ENCODE measurements at places on chromosomes 5 and 9.

DNA sequence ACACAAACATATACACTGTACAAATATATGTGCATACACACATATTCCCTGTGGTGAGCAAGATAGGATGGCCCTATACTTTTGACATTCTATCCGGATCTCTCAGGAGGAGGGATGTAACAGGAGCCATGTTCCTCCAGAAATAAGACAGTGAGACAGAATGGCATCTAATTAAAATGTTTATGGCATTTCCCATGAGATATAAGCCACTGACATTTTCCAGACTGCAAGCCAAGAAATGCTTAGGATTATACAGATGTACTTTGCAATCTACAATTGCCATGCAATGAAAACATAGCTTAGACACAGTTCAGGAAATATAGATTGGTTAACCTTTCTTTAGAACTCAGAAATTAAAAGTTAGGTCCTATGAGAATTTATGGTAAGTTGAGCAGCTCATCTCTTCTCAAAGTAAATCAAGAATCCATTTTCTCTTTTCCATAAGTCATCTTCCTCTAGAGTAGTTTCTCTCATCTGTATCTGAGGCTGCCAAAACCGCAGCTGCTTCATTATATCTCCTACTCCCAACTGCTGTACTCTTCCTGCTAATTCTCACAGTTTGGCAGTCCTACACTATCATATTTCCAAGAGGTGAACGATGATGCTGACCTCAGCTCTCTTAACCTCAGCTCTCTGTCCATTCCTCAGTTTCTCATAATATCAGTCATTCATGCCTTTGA is 1719.1 kb downstream of the MAT2B start:
- no peak for DNase-seq

- DNase-seq: no peak
Observed at GRCh38 chr5:14534773-14535172, 46.8 kb upstream of the OTULINL start.

- no peak for DNase-seq
Observed at GRCh38 chr5:139562847-139563246, 1.7 kb downstream of the UBE2D2 start.

- no peak for DNase-seq
Observed at GRCh38 chr9:113349445-113350094, at the start of gene BSPRY. Gene BSPRY, plus strand, starts transcription at chr9:113349541. Its CDS starts 39 bp downstream, at chr9:113349580.

- DNase-seq: no peak
Observed at GRCh38 chr5:172095368-172096206, 89.1 kb upstream of the FBXW11 start.

- no peak for DNase-seq
Observed at GRCh38 chr9:26891726-26892125, 876 bp downstream of the CAAP1 start.

DNA sequence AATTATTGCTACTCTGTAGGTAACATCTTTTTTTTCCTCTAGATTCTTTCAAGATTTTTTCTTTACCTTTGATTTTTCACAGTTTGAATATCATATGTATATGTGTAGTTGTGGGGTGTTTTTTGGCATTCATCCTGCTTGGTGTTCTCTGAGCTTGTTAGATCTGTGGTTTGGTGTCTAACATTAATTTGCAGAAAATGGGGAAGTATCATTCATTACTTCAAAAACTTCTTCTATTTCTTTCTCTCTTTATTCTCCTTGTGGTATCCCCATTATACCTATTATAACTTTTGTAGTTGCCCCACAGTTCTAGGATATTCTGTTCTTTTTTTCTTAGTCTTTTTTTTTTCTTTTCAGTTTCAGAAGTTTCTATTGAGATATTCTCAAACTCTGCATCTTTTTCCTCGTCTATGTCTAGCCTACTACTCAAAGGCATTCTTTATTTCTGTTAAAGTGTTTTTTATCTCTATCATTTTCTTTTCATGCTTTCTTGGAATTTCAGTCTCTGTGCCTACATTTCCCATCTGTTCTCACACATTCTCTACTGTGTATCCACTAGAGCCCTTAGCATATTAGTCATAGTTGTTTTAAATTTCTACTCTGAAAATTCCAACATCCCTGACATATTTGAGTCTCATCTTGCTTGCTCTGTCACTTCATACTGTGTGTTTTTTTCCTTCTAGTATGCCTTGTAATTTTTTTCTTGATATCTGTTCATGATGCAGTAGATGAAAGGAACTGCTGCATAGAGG is 60.1 kb upstream of the GNA14 start:
- no peak for DNase-seq

DNA sequence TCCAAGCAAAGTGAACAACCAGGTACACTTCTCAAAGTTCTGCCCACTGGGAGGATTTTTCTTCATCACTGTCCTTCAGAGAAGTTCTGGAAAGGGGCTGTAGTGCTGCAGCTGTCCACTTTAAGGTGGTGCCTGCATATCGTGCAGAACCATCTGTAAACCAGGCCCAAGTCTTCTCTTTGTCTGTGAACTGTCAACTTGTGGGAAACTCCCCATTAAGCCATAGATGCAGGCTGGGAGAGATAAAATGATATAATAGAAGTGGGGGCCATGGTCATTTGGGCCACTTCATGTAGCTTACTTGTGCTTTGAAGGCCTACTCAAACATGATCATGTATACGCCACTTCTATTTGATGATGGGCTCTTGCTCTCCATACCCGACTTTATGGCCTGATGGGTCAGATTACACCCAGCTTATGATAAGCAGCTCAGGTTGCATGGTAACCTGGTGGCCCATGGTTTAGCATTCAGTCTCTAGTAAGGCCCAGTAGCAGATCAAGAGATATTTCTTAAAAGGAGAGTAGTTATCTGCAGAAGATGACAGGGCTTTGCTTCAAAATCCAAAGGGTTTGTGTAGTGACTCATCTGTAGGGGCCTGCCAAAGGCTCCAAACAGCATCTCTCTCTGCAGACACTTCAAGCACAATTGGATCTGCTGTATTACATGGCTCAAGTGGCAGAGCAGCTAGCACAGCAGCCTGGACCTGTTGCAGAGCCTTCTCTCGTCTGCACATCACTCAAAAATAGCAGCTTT is 15.7 kb upstream of the BTF3 start:
- DNase-seq: no peak

- DNase-seq: no peak
Observed at GRCh38 chr9:134399435-134400056, 73.3 kb downstream of the RXRA start.

GRCh38 chr5:138109463-138110265 is 25.8 kb downstream of the WNT8A start:
- DNase-seq: no peak

DNA sequence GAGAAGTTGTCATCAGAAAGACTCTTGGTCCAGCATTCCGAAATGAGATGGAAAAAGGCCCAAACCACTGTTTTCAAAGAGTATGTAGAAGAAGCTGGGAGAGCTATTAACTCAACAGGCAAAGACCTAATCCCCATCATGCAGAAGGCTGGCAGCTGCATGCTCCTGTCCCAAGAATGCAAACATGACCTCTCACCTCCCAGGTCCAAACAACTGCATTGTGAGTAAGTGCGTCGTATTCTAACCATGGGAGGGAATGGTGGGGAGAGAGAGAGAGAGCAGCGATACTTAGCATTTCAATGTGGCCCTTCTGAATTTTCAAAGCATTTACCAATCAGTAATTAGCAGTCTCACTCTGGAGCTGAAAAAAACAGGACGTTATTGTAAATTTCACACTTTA is 27.6 kb downstream of the TRPC7 start:
- DNase-seq: no peak

DNA sequence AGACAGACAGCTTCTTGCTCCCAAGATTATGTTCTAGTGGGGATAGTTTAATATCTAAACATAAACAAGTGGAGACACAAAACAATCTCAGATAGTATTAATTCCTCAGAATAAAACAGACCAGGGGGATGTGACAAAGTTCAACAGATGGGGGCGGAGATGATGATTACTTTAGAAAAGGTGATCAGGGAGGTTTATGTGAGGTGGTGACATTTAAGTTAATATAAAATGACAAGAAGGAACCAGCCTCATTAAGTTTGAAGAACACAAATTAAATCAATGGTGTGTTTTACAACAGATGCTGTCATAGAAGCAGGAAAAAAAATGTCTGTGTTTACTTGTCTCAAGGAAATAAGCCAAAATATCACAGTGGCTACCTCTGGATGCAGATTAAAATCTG is 119.6 kb upstream of the HMHB1 start:
- DNase-seq: no peak

- no peak for DNase-seq
Observed at GRCh38 chr9:14326264-14326826, 12.4 kb upstream of the NFIB start.

GRCh38 chr9:1531424-1531823 is 481.3 kb downstream of the DMRT2 start:
- DNase-seq: no peak

DNA sequence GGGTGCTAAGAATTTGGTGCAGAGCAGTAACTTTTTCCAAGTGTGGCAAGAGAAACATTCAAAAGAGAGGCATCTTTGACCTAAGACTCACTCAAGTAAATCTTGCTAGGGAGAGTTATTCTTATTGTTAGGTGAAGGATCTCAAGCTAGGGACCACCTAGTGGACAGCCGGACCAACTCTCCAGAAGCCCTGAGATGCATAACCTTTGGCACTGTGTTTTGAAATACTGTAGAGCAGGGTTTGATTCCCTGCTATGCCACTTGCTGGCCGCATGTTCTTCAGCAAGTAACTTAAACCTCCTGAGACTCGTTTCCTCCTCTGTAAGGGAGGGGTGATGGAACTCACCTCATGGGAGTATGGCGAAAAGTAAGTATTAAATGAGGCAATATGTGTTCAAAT is 336.1 kb upstream of the ADAMTSL1 start:
- no peak for DNase-seq

DNA sequence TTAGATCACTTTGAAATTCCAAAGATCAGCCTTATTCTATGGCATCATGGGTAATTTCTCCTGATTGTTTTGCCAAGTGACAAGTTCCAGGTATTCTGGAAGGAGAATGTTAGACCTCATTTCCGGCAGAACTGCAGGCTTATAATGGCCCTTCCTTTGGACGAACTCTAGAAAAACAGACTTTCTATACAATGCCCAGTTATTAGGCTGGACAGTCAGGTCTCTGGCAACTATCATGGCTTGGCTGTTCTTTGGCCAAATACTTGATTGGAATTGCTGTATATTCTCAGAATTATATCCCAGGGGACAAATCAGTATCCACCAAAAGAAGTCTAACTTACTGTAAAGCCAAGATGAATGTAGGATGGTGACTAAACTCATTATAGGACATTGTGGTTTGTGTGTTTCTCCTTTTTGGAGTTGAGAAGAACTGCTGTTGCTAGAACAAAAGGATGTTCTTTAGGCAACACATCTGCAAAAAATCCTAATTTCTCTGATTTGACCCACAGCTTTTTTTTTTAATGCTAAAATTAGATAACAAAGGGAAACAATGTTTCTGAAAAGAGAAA is 69.0 kb downstream of the ADAMTSL1 start:
- DNase-seq: no peak

DNA sequence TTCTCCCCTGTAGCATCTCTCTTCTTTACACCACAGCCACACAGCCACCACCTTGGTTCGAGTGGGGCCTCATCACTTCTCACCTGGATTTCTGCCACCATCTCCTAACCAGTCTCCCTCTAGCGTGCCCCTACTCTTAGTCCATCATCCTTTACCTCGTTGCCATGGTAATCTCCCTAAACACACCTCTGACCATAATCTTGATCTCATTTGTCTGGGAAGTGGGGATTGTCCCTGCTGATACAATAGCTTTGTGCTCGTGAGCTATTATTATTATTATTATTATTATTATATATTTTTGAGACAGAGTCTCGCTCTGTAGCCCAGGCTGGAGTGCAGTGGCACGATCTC is 76.5 kb upstream of the HSPA9 start:
- no peak for DNase-seq

DNA sequence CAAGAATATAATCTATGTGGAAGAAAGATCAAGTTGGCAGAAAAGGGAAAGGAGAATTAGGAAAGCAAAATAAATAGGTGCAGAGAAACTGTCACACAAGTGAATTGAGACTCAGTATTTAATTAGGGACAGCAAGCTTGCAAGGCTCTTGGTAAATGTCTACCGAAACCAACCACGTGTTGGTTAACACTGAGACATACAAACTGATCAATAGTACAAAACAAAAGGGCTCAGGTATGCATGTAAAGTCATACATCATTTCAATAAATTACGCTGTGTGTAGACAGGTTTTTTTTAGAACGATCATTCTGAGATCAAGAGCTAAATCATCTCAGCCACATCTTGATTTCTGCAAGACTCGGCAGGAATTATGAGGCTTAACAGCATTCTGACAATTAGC is 225.4 kb downstream of the EBF1 start:
- no peak for DNase-seq

DNA sequence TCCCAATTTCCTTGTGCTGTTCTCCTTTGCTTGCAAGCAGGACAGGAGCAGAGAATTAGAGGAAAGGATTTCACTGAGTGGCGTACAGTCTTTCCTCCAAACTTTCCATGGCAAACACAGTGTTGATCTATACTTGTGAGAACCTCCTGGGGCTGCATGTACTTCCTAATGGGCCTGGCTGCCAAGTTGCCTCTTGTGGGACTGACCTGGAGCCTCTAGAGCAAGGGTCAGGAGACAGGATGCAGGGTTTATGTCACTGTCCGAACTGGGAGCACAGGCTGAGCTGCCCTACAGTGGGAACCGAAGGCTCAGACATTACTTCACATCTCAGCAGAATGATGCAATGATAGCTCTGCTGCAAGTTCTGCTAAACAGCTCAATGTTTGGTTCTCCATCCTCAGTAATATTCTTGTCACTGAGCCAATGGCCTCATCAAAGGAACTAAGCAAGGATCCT is 102.3 kb downstream of the ENC1 start:
- no peak for DNase-seq

GRCh38 chr5:61004448-61004847 is 59.4 kb downstream of the NDUFAF2 start:
- no peak for DNase-seq

DNA sequence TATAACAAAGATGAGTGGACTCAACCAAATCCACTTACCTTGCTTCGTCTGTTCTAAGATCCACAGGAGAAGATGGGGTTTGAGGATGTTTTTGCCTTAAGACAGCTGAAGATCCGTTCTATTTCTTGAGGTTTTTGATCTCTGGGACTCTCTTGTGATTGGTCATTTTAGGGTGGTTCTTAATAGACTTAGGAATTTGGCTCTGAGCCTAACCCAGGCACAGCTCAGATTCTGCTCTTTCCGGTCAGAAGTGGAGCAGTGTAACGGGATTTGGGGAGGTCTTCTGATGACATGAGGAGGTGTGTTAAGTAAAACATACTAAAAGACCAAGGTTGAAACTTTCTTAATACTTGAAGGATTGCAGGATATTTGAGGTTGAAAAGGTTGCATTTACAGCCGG is 166.9 kb downstream of the DMRT2 start:
- DNase-seq: no peak

GRCh38 chr5:163269624-163270023 is 167.8 kb upstream of the CCNG1 start:
- DNase-seq: no peak
